ENCODE measurements at places on chromosomes 7 and 10.

DNA sequence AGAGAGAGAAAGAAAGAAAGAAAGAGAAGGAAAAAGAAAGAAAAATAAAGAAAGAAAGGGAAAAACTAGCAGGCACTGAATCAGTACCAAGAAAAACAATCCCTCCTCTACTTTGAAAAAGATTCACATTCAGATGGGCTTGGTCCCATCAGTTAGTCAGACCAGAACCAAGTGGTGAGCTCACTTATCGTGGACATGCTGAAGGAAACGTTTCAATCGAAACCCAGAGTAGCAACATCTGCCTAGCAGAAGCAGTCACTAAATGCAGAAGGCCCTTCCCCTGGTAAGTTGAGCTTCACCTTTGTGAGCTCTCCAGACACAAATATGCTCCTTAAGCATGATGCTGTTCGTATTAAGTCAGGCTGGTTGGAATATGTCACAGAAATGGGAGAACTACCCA, 167.7 kb downstream of the TRIL start:
- no peaks in the 10 kb centered on the region for H3K36me3 ChIP-seq
- no peak overlapping the region for H3K27ac ChIP-seq
- H3K4me1 ChIP-seq: no peaks in the 10 kb centered on the region
- H3K4me3 ChIP-seq: no peak overlapping the region
- DNase-seq: no peak

GRCh38 chr10:19699299-19699698, 116.9 kb upstream of the PLXDC2 start:
- no peak for DNase-seq
- no peak overlapping the region for H3K27ac ChIP-seq
- no peak overlapping the region for H3K4me3 ChIP-seq
- no peaks in the 10 kb centered on the region for H3K27me3 ChIP-seq
- no peaks in the 10 kb centered on the region for H3K36me3 ChIP-seq

GRCh38 chr7:86914551-86914950, 144.9 kb downstream of the ELAPOR2 start:
- H3K4me1 ChIP-seq: no peaks in the 10 kb centered on the region
- H3K27me3 ChIP-seq: no peaks in the 10 kb centered on the region
- no peak for DNase-seq
- H3K4me3 ChIP-seq: no peak overlapping the region

DNA sequence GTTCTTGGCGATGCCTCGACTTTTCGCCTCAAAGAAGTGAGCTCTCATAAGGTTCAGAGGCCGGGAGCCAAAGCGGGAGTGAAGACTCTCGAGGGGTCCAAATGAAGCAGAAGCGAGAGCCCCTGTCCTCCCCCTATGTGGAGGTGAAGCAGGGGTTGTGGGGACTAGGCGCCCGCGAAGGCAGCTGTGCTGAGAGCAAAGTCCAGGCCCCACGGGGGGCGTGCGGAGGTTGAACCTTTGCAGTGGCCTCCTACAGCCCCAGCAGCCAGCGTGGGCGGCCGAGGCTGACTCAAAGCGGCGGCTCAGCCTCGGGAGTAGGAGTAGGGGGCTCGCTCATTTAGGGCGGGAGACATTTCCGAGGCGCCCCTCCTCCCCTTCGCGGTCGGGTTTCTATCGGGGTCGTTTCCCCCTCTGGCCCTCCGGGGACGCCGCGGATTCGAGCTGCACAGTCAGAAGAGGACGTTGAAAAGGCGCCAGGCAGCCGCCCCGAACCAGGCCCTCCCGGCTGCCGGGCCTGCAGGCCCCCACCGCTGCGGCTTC, 553 bp upstream of the ADD3 start:
- H3K4me1 ChIP-seq: peaks cover 36% of the 10 kb centered on the region
- H3K27me3 ChIP-seq: no peaks in the 10 kb centered on the region
- no peaks in the 10 kb centered on the region for H3K36me3 ChIP-seq
- peak overlapping the region; percentile 96 for H3K27ac ChIP-seq
- no peak for DNase-seq
- H3K4me3 ChIP-seq: peak overlapping the region; percentile 87
